ENCODE measurements at places on chromosomes 2 and 18.

DNA sequence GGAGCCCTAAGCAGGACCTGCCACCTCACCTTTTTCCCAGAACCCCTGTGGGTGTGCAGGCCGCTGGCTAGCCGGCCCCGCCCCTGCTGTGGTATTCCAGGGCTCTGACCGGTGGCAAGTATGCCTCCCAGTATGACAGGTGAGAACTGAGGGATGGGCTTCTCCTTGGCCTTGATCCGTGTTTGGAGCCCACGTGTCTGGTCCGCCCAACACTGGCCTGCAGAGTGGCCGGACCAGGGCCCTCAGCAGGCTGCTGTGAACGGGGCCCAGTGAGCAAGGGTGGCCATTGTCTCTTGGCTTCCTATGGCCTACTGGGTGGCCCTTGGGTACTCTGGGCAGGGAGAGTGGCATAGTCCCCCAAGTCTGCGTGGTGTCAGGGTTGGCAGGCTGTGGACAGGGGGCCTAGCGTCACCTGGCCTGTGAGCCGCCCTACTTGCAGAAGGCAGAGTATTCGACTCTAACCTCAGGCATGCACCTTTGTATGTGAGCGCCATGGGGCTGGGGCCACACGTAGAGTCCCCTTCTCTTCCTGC is 1.8 kb downstream of the RNPEPL1 start:
- no peak for DNase-seq

GRCh38 chr2:37619230-37619958 is 52.0 kb downstream of the CDC42EP3 start:
- DNase-seq, result no peak

- DNase-seq, result no peak
Observed at GRCh38 chr2:113181258-113182051, 7.7 kb downstream of the PSD4 start.

- DNase-seq, result no peak
Observed at GRCh38 chr2:156532989-156533388, 96.8 kb downstream of the GPD2 start.

- no peak for DNase-seq
Observed at GRCh38 chr2:113200736-113201490, 27.1 kb downstream of the PSD4 start.

- DNase-seq, result no peak
Observed at GRCh38 chr2:190376591-190377245, 31.4 kb upstream of the MFSD6 start.

DNA sequence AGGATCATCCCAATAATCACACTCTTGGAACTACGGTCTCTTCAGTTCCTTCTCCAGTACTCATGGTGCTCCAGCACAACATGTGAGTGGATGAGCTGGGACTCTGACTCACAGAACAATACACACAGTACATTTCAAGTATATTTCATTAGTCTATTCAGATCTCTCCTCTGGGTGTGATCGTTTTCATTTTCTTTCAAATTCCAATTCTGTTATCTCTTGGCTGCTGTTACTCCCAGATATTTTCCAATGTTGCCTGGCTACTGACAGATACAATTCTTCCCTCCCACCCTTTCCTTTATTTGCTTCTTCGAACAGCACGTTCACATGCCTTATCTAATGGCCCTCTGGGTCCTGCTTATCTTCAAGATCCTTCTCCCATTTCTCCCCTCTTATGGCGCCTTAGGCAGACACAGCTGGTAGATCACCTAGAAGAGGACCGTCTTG is 216.0 kb downstream of the ACKR3 start:
- no peak for DNase-seq

- no peak for DNase-seq
Observed at GRCh38 chr2:204074456-204074855, 137.9 kb downstream of the ICOS start.

GRCh38 chr2:99725820-99726219 is 236.0 kb upstream of the REV1 start:
- DNase-seq, result no peak

- DNase-seq, result no peak
Observed at GRCh38 chr18:476251-476664, 24.2 kb downstream of the COLEC12 start.

GRCh38 chr2:122077771-122078170 is 322.3 kb downstream of the TSN start:
- DNase-seq, result no peak

Measured in hypothalamus (tissue), 51 donors.